Activated CD8-positive, alpha-beta memory T cell treated with anti-CD3 and anti-CD28 coated beads, Interleukin-2, amount 10 ng/mL, durations not matched to agents 7 days and 5 days (primary cell): ENCODE measurements at places on chromosomes 16 and 17.

DNA sequence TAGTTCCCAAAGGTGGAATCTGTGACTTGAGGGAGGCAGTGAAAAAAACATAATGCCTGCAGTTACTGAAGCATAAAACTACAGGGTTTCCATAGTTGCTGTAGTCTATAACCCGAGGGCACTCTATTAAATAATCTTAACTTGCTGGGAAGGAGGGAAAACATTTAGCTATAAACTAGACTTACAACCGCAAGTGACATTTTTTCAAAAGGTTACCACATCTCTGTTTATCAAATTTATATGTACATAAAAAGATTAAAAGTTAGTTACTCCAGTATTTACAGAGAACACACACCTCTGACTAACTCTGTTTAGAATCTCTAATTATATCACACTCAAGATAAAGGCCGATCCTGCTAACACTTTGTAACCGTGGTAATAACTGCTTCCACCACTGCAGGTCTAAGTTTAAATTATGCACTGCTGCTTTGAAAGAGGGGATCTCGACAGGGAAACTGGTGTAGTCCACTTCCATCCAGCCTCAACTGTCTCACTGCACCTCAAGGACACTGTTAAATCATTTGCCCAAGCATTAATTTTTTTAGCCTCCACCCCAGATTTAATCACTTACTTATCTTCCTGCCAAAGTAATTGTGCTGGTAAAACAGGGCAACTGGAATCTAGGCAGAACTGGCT is 14.6 kb downstream of the KCNJ16 start:
- no peaks in the 10 kb centered on the region for H3K36me3 ChIP-seq
- no peaks in the 10 kb centered on the region for H3K27me3 ChIP-seq
- H3K4me3 ChIP-seq: no peak overlapping the region
- DNase-seq: no peak
- H3K4me1 ChIP-seq: peaks cover 7% of the 10 kb centered on the region

DNA sequence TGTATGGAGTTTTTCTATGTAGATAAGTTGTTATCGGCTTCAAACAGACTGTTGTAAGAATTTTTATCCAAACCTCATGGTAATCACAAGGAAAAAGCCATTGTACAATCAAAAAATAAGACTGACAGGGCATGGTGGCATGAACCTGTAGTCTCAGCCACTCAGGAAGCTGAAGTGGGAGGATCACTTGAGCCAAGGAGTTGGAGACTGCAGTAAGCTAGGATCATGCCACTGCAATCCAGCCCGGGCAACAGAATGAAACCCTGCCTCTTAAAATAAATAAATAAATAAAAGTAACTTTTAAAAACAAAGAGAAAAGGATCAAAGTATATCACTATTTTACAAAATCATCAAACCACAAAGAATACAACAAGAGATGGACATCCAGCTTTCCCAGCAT is 14.4 kb downstream of the OR1A1 start:
- H3K4me3 ChIP-seq: no peak overlapping the region
- H3K4me1 ChIP-seq: peaks cover 10% of the 10 kb centered on the region
- H3K27ac ChIP-seq: no peak overlapping the region
- no peak for DNase-seq

GRCh38 chr17:81641825-81642489 is 5.0 kb downstream of the TSPAN10 start:
- no peak overlapping the region for H3K4me3 ChIP-seq
- no peaks in the 10 kb centered on the region for H3K36me3 ChIP-seq
- no peak for DNase-seq
- no peak overlapping the region for H3K27ac ChIP-seq
- H3K4me1 ChIP-seq: peaks cover 2% of the 10 kb centered on the region
- peaks cover 3% of the 10 kb centered on the region for H3K27me3 ChIP-seq

DNA sequence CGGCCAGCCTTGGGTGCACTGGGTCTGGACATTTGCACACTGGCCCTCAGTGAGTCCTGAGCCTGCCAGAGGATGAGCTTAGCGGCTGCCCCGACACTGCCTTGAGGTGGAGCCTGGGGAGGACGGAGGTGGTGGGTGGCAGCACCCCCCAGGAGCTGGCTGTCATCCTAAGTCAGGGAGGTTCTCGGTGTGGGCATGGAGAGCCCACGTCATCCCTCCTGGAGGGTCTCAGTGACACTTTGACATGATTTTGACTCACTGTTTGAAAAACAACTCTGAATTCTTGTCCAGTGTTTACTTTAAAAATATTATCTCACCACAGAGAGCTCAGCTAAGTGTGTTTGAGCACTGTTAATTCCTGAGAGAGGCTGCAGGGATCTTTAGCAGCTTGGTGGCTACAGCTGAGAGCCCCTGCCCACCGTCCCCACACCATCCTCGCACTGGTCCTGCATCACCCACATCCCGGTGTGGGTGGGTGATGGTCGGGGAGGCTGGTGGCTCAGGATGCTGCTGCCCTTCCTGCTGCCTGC is 63.1 kb downstream of the BANP start:
- H3K4me1 ChIP-seq: no peaks in the 10 kb centered on the region
- no peak overlapping the region for H3K4me3 ChIP-seq
- H3K27me3 ChIP-seq: no peaks in the 10 kb centered on the region
- H3K36me3 ChIP-seq: no peaks in the 10 kb centered on the region
- H3K27ac ChIP-seq: no peak overlapping the region
- no peak for DNase-seq

DNA sequence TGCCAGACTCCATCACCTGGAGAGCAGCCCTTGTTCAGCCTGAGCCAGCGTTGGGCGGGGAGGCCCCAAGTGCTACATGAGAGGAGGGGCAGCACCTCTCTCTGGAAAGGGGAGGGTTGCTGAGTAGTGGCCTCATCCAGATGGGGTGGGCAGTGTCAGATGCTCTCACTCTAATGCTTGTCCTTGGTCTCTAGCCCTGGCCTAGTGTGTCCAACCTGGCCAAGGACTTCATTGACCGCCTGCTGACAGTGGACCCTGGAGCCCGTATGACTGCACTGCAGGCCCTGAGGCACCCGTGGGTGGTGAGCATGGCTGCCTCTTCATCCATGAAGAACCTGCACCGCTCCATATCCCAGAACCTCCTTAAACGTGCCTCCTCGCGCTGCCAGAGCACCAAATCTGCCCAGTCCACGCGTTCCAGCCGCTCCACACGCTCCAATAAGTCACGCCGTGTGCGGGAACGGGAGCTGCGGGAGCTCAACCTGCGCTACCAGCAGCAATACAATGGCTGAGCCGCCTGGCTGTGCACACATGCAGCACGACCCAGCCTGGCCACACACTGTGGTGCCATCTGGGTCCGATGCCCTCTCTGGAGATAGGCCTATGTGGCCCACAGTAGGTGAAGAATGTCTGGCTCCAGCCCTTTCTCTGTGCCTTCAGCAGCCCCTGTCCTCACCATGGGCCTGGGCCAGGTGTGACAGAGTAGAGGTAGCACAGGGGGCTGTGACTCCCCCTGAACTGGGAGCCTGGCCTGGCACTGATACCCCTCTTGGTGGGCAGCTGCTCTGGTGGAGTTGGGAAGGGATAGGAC is 4.3 kb downstream of the CTRL start:
- no peaks in the 10 kb centered on the region for H3K27me3 ChIP-seq
- peaks cover under 1% of the 10 kb centered on the region for H3K4me1 ChIP-seq

DNA sequence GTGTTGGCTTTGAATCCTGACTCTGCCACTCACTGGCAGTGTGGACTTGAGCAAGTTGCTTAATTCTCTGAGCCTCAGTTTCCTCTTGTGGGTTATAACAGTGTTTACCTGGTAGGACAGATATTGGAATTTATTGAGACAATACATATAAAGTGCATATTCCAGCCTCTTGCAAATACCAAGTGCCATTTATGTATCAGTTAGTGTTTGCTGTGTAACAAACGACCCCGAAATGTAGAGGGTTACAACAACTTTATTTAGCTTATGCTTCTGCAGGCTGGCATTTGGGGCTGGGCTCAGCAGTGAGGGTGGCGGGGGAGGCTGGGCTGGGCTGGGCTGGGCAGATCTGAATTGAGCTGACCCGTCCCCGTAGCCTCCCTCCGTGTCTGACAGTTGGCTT is 42.4 kb upstream of the IL21R start:
- H3K27ac ChIP-seq: no peak overlapping the region
- DNase-seq: no peak
- H3K36me3 ChIP-seq: peaks cover 82% of the 10 kb centered on the region
- no peaks in the 10 kb centered on the region for H3K27me3 ChIP-seq
- no peak overlapping the region for H3K4me3 ChIP-seq

- no peaks in the 10 kb centered on the region for H3K4me1 ChIP-seq
- H3K4me3 ChIP-seq: no peak overlapping the region
- H3K27me3 ChIP-seq: peaks cover 12% of the 10 kb centered on the region
- H3K27ac ChIP-seq: no peak overlapping the region
Observed at GRCh38 chr17:73956595-73957465, 246.6 kb upstream of the RPL38 start.

DNA sequence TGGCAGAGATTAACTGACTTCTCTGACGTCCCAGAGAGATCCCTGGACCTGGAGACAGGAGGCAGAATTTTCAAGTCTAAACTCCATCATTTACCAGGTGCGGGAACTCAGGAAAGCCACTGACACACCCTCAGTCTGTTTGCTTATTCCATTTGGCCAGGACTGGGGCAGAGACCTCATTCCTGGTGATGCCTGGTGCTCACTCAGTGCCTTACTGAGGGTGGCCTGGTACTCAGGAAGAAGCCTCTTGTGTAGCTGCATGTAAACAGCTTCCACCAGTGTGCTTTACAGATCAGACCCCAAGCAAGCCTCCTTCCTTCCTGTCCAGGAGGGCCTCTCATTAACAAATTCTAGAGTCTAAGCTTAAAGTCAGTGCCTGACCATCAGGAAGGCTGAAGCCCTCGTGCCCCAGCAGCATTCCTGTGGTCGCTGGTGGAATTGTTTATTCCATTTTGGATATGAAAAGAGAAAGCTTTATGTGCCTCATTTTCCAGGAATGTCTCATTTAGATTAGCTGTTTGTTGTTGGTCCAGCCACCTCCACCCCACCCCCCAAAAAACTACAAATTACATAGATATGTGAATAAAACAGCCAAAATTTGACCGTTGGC is 236.1 kb upstream of the CDH5 start:
- no peaks in the 10 kb centered on the region for H3K4me1 ChIP-seq
- H3K27me3 ChIP-seq: peaks cover 33% of the 10 kb centered on the region
- no peak overlapping the region for H3K4me3 ChIP-seq
- no peak for DNase-seq
- no peaks in the 10 kb centered on the region for H3K36me3 ChIP-seq
- no peak overlapping the region for H3K27ac ChIP-seq
